ENCODE measurements at places on chromosomes 2 and 18.

DNA sequence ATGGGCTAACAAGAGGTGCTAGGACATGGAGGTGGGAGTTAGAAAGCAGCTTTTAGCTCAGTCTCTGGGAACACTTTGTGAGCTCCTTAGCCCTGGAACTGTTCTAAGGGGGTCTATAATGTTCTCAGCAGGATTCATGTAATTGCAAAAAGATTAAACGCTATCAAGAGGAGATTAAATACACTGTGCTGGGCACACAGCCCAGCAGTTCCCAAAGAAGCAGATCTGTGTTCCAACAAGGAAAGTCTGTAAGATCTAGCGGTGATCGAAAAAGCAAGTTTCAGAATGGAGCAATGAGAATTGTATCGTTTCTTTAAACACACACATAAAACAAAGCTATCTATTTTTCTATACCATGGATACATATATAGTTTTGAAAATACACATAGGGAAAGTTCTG lies 2.4 kb upstream of the ARID5A start:
- no peaks in the 10 kb centered on the region for H3K27me3 ChIP-seq
- DNase-seq: no peak
- H3K4me3 ChIP-seq: no peak overlapping the region
- peaks cover 36% of the 10 kb centered on the region for H3K4me1 ChIP-seq
- H3K36me3 ChIP-seq: peaks cover 2% of the 10 kb centered on the region
- H3K27ac ChIP-seq: no peak overlapping the region

DNA sequence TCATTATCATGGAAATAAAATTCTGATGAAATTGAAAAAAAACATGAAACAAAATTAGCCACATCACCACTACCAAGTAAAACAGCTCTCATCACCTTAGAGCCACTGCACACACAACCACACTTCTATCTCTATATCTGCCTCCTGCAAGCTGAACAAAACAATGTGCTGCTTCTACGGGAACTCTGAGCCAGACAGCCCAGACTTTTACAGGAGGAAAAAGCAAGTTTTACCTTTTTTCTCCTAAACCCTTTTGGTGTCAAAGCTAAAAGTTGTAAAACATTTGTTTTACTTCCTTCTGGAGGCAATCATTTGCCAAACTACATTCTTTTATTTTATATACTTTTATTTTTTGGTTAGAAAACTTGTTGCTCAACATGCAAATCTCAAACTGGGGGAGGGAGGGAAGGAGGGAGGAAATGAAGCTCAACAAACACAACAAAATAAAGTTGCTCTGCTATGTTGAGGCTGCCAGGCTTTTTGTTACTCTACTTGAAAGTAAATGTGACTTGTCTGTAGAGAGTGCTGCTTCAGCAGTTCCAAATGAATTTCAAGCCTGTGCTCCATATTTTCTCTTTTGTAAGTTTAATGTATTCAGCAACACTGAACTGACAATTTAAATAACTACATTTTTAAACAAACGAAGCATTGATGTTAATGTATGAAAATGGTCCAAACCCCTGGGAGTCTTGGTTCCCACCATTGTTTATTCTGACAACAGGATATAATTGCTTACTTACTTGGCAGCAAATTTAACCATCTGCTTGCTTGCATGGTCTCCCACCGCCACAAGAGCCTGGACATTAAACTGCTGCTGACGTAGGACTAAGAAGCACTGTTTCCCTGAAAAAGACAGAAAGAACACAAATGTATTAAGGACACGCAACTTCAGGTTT lies 24.5 kb downstream of the DARS1 start:
- no peaks in the 10 kb centered on the region for H3K27me3 ChIP-seq
- H3K4me1 ChIP-seq: peaks cover 42% of the 10 kb centered on the region
- H3K36me3 ChIP-seq: peaks cover 53% of the 10 kb centered on the region
- peak overlapping the region; percentile 84 for H3K27ac ChIP-seq

DNA sequence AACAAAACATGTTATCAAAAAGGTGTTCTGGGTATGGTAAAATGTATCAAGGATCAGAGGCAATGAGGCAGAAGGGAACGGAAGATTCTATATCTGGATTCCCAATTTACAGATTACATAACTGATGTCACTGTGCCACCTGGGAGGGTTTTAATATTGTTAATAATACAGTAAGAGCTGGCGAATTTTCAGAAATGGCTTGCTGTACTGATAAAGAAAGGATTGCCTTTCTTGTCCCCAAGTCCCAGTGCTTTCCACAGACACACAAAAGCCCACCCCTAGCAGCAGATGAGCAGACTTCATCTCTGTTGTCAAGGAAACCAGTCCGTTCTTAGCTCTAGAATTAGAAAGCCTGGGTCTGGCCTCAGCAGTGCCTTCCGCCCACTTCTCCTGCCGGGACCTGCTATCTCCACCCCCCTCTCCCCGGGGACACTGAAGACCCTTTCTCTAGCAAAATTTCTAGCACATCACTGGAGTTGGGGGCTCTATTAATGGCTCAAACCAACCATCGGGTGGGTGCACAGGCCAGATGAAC lies 34.3 kb downstream of the ADD2 start:
- peaks cover 10% of the 10 kb centered on the region for H3K4me1 ChIP-seq
- no peak overlapping the region for H3K4me3 ChIP-seq
- H3K27ac ChIP-seq: no peak overlapping the region
- DNase-seq: no peak

DNA sequence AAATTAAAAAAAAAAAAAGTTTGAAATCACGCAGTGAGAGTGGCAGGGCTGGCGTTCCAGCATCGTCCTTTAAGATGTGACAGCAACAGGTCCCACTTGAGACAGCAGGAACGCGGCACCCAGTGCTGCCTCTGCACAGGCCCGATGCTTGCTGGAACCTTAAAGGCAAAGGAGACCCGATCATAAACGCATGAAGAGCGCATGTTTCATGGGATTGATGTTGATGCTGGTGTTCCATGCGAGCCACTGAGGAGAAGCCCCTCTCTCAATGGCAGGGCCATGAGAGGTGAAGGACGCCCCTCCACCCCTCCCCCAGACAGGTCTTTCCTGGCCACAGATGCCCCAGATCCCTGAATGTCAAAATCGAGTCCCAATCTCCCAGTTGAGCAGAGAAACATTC lies 17.9 kb upstream of the ALPI start:
- no peak overlapping the region for H3K4me3 ChIP-seq
- H3K27me3 ChIP-seq: no peaks in the 10 kb centered on the region
- H3K36me3 ChIP-seq: no peaks in the 10 kb centered on the region
- no peak overlapping the region for H3K27ac ChIP-seq

DNA sequence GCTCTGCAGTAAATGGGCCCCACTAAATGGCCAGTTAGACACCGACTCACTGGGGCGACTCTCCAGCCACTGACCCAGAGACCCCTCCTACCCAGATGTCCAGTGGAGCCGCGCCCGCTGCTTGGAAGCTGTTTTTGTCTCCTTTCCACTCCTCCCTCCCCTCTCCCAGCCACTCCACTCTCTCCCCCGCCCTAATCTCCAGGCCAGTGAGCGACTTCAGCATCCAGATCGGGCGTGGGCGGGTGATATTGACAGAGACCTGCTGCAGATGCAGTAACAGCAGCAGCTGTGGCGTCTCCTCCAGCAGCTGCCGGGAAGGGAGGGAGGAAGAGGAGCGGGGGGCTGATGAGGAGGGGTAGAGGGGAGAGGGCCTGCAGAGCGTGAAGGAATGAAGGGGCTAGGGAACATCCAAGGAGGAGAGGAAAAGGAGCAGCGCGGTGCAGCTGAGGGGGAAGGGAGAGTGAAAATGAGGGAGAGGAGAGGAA lies at the start of gene SCN7A:
TSS of gene SCN7A (minus strand) at position 110 of the 485 bp plus-strand sequence. CDS start 16,553 bp downstream, outside the sequence.
- H3K4me1 ChIP-seq: no peaks in the 10 kb centered on the region
- no peak for DNase-seq
- no peak within 1 kb of the TSS for H3K4me3 ChIP-seq

Data from activated naive CD8-positive, alpha-beta T cell treated with anti-CD3 and anti-CD28 coated beads, Interleukin-2, amount 10 ng/mL, durations not matched to agents 7 days and 5 days (primary cell).